ENCODE measurements at places on chromosomes 6 and 20. TPM values are rescaled to one million over a fixed set of nuclear protein-coding genes. Genes with fewer than 3 reads are reported as not detected.

PTCRA gene
- polyA plus RNA-seq = not detected

FGD2 gene
- 3.8 TPM for polyA plus RNA-seq

SRMS gene
- polyA plus RNA-seq = not detected

SNAP25 gene
- polyA plus RNA-seq = 3.6 TPM

FOXA2 gene
- not detected for polyA plus RNA-seq

HCRTR2 gene
- polyA plus RNA-seq = not detected

NOX3 gene
- polyA plus RNA-seq = not detected

MAS1 gene
- 0.18 TPM for polyA plus RNA-seq

CGA gene
- 0.72 TPM for polyA plus RNA-seq

NEDD9 gene
- 10.1 TPM for polyA plus RNA-seq

SLC52A3 gene
- polyA plus RNA-seq = 0.24 TPM

OPRM1 gene
- 0.05 TPM for polyA plus RNA-seq

EBF4 gene
- 9.0 TPM for polyA plus RNA-seq

ADGRB3 gene
- polyA plus RNA-seq = 0.76 TPM

PI16 gene
- polyA plus RNA-seq = 13.6 TPM

PKIG gene
- polyA plus RNA-seq = 48.1 TPM

CTAGE9 gene
- 0.10 TPM for polyA plus RNA-seq

RNASET2 gene
- 14.3 TPM for polyA plus RNA-seq

LHFPL5 gene
- not detected for polyA plus RNA-seq

VIP gene
- polyA plus RNA-seq = 2.3 TPM

SMOC2 gene
- polyA plus RNA-seq = 74.8 TPM

BTBD3 gene
- 33.4 TPM for polyA plus RNA-seq

DNAH8 gene
- polyA plus RNA-seq = 2.1 TPM

KCNK5 gene
- polyA plus RNA-seq = 1.5 TPM

LKAAEAR1 gene
- 0.18 TPM for polyA plus RNA-seq

SOX18 gene
- 10.8 TPM for polyA plus RNA-seq

BPIFA3 gene
- not detected for polyA plus RNA-seq

PPP1R11 gene
- polyA plus RNA-seq = 28.0 TPM

MSH5 gene
- 14.2 TPM for polyA plus RNA-seq

CCM2L gene
- 5.4 TPM for polyA plus RNA-seq

C4B gene
- 22.1 TPM for polyA plus RNA-seq

CPNE5 gene
- polyA plus RNA-seq = 17.6 TPM

PACRG gene
- 2.1 TPM for polyA plus RNA-seq

Data from forelimb muscle (tissue), 1 donor.